HT1080 (cell line): ENCODE measurements at places on chromosomes 1 and 21.

GRCh38 chr1:24318615-24319311 is 394 bp upstream of the GRHL3 start:
- DNase-seq = no peak

DNA sequence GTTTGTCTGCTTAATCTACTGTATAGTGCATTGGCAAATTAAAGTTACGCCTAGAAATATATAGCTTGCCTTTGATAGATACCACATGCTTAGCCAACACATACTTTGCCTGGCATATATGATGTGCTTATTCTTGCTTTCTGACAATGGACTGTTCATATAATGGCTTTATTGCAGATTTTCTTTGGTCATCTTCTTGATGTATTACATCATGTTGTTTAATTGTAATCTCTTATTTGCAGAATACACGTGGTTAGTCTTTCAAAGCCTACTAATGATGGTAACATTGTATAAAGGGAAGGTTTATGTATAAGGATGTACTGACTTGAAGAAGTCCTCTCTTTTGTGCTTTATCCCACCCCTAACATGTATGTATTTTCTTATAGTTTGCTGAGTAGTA is 201.5 kb downstream of the PDE4B start:
- DNase-seq = no peak

- DNase-seq = peak; percentile 60
Observed at GRCh38 chr1:85201340-85202091, 700 bp upstream of the SYDE2 start.

DNA sequence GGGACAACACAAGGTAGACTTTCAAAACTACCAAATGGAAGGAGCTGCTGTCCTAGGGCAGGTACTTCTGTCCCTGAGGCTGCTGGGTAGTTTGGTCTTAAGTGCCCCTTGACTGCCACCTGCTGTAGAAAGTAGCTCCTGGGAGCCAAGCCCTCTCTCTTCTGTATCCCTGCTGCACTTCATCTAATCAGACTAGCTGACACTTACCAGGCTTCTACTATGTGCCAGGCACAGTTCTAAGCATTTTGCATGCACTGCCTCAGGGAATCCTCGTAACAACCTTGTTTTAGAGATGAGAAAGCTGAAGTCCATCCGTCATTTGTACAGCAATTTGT is 15.9 kb upstream of the SRSF4 start:
- DNase-seq = peak; percentile 46

GRCh38 chr1:232940262-232940661 is 10.1 kb upstream of the NTPCR start:
- DNase-seq = no peak

DNA sequence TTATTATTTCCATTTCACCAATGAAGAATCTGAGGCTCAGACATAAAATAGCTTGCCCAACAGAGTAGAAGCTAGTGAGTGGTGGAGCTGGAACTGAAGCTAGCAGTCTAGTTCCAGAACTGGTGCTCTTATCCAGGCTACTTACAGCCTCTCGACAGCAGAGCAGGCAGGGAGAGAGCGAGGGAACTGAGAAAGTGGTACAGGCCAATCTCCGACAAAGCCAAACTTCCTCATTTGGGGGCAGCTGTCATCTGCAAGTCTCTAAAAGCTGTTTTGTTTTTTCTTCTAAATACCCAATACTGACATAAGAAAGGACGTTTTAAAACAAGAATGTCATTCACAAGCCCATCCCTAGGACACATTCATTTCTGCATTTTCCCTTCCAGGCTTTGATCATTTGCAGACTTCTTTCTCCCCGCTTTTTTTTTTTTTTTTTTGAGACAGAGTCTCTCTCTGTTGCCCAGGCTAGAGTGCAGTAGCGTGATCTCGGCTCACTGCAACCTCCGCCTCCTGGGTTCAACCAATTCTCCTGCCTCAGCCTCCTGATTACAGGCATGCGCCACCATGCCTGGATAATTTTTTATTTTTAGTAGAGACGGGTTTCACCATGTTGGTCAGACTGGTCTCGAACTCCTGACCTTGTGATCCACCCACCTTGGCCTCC is 20.0 kb downstream of the YIPF1 start:
- DNase-seq = no peak

DNA sequence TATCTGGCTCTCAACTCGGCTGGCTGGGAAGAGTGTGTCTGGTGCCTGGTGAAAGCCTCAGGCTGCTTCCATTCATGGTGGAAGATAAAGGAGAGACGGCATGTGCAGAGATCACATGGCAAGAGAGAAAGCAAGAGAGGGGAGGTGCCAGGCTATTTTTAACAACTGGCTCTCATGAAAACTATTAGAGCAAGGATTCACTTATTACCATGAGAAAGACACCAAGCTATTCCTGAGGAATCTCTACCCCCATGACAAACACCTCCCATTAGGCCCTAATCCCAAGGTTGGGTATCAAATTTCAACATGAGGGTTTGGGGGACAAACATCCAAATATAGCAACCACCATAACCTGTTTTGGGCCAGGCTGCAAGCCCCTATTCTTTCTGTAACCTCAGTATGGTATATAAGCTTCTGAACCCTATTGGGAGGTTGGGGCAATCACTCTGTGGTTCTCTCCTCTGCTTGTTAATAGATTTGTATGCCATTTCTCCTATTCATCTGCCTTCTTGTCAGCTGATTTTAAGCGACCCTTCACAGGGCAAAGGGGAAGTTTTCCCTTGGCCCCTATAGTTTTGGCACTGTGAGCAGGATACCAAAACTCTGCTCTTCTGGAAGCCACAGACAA is 179.0 kb upstream of the TNR start:
- no peak for DNase-seq

DNA sequence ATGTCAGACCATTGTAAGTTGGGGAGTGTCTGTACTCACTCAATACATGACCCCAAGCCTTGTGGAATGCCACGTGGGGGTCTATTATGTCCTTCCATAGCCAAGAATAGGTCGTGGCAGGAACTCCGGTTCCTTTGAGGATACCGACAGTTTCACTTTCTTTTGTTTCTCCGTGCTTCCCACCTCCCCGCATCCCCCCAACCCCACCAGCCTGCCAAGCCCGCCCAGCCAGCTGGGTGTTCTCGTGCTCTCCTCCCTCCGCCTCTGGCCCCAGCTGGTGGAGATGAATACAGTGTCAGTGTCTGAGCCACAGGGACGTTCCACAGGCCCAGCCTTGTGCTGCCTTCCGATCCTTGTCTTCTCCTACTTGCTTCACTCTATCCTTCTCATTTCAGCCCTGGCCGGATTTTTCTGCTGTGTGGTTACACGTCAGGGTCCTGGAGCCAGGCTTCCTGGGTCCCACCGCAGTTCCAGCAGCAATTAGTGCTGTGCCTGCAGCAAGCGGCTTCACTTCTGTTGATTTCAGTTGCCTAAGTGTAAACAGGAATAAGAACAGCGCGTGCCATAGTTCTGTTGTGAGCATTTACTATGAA is 4.1 kb upstream of the AGTRAP start:
- no peak for DNase-seq

DNA sequence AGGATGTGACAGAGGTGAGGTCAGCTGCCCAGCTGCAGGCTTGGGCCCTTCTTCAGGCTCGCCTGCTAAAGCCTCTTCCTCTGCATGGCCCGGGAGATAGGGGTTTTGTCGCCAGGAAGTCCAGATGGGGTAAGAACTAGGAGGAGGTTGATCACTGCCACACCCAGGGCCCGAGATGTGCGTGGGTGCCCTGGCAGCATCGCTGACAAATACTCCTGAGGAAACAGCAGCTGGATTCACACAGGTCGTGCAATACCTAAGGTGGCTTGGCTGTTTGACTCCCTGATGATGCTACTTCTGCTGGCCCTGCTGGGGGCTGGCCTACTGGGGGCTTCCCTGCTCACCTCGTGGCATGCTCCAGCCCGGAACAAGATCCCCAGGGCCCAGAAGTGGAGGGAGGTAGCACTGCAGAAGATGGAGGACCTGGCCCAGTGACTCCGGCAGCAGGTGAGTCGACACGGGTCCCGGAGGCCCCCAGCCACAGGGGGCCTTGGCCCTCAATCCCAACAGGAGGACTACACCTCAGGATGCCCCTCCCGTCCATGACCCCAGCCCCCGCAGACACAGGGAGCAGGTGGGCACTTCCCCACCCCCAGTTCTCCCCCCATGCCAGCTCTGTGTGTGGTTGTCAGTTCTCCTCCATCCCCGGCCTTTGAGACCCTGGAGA is 29.6 kb downstream of the FAAH start:
- no peak for DNase-seq

DNA sequence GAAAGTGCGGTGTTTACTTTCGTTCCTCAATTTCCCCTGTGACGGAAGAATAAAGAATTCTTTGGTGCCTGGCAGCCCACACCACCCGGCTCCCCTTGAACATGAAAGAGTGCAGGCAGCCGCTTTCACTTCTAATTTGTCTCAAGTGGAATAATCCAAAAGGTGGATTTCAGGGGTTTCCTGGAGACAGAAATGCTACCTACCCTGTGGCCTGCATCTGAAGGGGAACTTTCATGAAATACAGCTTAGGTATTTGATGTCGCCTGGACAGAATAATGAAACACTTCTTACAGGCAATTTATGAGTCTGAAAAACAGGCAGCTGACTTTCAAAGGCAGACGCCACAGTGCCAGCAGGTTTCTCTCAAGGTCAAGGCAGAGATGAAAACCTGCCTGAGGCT is 169.5 kb upstream of the USP24 start:
- DNase-seq = no peak

- no peak for DNase-seq
Observed at GRCh38 chr1:11725616-11726015, 10.3 kb upstream of the AGTRAP start.

DNA sequence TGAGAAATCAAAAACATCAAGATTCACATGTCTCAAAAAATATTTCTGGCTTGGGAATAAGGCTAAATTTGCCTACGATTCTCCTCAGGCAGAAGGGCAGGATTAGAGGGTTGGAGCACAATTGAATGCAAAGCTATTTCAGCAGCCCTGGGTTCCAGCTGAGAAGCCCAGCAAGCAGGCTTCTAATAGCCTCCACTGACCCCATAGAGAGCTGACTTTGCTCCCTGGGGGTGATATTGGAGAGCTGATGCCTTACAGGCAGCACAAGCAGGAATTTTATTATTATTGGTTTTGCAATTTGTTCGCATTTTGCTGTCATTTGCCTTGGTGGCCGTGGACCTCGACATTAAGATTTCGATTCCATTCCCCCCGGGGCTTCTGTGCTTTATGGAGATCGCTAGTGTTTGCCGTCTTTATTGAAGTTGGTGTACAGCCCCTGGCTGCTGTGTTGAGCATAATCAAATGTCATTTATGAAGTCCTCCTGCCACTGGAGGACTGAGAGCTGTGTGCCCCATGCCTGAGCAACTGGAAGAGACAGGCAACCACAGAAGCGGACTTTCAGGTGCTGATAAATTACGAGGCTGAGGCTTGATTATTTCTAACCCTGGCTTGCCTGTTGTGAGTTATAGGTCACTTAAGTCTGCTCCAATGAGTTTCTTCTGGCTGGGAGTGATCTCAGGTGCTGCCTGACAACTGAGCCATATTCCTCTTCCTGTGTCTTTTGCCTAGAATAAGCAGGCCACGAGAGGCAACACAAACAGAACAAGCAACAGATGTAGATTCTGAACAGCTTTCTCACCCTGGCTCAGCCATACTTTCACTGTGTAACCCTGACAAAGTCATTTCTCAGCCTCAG is 518.4 kb upstream of the CAMK1G start:
- no peak for DNase-seq

- DNase-seq = no peak
Observed at GRCh38 chr1:55685560-55685959, 470.4 kb upstream of the USP24 start.

GRCh38 chr1:221356693-221357092 is 385.2 kb downstream of the DUSP10 start:
- no peak for DNase-seq

- DNase-seq = no peak
Observed at GRCh38 chr21:37208056-37208721, 58.9 kb downstream of the VPS26C start.
